Hepatocyte (in vitro differentiated cells): ENCODE measurements at places on chromosomes 1 and 21.

DNA sequence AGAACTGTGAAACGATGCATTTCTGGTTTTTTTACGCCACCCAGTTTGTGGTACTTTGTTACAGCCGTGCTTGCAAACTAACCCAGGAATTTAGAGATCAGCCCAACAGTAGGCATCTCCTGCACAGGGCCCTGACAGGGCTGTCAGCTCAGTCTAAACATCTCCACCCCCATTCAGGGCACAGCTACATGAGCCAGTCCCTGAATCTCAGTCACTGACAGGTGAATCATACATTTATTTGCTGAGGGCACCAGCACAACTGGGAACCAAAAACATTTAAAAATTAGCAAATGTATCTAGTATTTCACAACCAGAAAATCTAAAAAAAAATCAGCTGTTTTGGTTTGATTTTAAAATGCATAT, 30.7 kb downstream of the PRDX6 start:
- no peak for DNase-seq

DNA sequence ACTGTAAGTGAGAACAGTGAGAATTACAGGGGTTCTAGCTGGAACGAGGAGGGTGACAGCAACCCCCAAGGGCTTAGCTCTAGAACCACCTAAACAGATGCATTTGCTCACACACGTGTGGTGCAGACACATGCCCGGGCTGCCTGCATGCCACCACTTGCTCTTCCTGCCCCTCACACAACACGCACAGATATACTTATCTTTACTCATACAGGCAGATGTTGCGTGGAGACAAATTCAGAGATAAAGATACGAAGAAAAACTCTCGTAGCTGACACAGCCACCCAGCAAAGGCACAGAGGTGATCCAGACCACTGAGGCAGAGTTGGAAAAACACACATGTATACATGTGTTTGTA, 13.5 kb downstream of the VANGL1 start:
- DNase-seq, result no peak

DNA sequence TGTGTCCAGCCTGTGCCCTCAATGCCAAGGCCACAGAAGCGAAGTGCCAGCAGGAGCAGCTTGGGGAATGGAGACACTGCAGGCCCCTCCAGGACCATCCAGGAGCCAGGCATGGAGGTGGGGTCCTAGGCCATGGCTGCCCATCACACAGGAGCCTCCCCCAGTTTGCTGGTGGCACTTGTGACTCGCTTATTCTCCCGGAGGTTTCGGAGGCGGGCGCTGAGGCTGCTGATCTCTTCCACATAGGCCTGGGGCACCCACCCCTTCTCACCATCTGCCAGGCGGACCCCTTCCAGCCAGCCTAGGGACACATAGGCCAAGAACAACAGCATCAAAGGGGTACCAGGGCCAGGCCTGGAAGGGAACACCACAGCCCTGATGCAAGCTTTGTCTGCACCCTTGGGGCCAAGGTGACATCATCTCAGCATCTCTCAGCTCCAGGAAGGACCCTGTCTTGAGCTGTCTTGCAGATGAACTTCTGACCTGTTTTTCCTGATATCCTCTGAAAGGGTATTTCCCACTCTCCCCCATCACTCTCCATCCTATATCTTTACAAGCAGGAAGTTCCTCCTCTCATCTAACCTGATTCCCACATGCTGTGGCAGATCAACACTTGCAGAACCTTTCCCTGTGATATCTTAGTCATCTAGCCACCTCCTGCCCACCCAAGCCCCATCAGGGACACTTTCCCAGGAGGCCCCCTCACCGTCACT, 13.9 kb downstream of the ARHGEF19 start:
- no peak for DNase-seq

GRCh38 chr1:186183219-186183618, 191.8 kb downstream of the TPR start:
- no peak for DNase-seq

GRCh38 chr1:206940588-206940936, 5.7 kb downstream of the PIGR start:
- DNase-seq, result no peak

- DNase-seq, result no peak
Measured at GRCh38 chr1:19476450-19477190, 8.7 kb downstream of the CAPZB start.

DNA sequence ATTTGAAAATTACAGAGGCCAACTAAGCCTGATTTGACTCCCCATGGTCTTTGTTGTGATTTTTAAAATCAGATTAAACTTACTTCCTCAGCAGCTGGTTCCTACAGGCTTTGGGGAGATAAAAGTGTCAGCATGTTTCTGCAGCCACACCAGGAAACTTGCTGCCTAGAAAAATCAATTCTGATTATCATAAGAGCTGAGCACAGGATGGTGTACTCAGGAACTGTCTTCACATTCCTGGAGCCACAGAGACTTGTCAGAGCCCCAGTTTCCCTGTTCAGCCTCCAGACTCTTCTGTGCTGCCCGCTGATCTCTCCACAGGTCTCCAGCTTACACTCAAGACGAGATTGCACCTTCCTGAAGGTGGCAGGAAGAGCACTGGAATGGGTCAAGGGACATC, 23.9 kb downstream of the RAB3B start:
- DNase-seq, result no peak

GRCh38 chr1:27233667-27234048, 774 bp upstream of the WDTC1 start:
- DNase-seq, result no peak

GRCh38 chr1:20980051-20980450, 192.9 kb upstream of the HP1BP3 start:
- DNase-seq, result no peak

DNA sequence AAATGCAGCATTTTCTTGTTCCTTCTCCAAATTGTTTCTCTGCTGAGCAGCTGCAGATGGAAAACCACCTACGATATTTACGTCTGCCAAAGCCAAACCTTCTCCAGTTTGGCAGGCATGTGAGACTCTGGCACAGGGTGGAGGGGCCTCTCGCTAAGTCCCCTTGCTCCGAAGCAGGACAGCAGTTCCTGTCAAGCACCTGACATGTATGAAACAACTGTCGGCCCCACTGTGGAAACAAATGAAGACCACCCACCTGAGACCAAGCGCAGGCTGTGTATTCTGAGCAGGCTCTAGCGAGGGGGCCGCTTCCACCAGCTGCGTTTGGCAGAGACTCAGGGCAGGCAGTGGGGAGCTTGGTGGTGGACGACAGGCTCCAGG, 74.7 kb downstream of the RIPK4 start:
- peak; percentile 3 for DNase-seq

DNA sequence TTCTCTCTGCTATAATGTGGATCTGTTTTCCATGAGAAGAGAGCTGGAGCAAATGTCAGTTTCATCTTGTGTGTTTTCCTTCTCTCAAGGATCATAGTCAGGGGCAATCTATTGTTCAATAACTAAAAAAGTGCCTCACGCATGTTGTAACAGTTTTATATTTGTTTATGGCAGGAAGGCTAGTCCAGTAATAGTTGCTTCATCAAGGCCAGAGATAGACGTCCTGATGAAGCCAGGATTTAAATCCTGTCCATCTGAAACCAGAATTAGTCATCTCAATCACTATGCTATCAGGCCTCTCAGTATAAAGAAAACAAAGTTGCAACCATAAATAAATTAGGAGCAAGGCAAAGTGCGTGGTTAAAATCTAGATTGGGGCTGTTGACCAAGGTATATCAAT, 30.2 kb upstream of the DUSP10 start:
- DNase-seq, result no peak

GRCh38 chr1:44501047-44501890, 96.2 kb downstream of the RNF220 start:
- DNase-seq, result no peak

GRCh38 chr1:179155615-179156014, 73.7 kb downstream of the TOR3A start:
- no peak for DNase-seq

GRCh38 chr1:175572932-175573868, 170.2 kb downstream of the TNR start:
- peak; percentile 62 for DNase-seq

DNA sequence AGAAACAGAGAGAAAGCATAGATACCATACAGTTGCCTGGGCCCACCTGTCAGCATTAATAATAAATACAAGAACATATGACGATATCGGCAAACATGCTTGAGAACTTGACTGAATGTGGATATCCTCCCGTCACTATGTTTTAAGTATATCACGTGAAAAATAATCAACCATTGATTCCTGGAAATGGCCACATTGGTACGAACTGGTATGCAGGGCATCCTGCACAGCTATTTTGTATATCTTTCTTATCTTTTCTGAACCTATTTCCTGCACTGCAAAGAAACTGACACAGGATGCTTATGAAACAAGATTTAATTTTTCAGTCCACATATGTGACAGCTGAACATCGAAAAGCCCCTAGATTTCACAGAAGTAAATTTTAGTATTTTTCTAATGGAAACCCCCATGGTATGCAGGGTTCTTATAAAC, 22.8 kb upstream of the RGS1 start:
- no peak for DNase-seq

- no peak for DNase-seq
Measured at GRCh38 chr1:14064649-14065442, 364.9 kb downstream of the PRDM2 start.

GRCh38 chr21:45304945-45305344, 17.2 kb upstream of the POFUT2 start:
- no peak for DNase-seq

DNA sequence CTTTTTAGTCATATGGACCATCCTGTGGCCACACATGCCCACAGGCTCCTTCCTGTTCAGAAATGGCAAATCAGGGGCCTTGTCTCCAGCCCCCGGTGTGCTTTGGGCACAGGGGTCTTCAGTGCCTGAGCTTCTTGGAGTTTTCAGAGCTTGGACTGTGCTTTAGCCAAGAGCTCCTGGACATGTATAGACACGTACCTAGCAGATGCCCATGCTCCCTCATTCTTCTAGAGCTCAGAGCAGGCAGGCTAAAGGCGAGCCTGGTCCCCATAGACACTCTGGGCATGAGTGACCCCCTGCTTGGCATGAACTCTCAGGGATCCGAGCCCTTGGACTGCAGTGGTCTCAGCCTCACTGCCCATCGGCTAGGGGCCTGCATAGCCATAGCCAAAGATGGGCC, 106.8 kb downstream of the EPHB2 start:
- DNase-seq, result no peak

DNA sequence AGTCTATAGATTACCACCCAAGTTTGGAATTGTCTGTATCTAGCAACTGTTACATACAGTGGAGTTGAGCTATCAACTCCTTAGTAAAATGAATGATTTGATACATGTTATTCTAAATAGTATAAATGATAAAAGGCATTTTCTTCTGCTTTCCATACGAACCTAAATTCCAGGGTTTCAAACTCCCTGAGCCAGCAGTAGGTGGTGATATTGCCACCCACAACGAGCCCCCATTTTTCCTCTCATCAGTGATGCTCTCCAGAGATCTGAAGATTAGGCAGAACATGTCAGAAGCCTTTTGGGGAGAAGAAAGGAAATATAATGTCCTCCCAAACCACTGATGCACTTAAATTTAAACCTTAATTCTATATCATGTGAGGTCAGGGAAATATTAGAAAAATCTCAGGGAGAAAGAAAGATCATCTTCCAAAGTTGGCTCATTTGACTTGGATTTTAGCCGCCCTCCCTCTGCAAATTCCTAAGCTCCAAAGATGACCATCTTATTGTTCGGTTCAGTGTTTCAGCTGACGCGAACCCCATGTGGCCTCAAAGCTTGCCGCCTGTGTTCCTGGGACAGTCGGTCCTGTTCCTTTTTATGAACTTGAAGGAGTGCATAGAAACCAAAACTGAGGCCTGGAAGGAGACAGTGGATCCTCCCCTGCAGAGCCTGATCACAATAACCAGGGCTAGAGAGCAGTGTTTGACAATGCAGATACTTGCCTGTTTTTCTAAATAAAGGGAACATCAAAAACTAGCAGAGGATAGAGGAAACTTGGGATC, 2.3 kb downstream of the EVA1C start:
- DNase-seq, result peak; percentile 21

DNA sequence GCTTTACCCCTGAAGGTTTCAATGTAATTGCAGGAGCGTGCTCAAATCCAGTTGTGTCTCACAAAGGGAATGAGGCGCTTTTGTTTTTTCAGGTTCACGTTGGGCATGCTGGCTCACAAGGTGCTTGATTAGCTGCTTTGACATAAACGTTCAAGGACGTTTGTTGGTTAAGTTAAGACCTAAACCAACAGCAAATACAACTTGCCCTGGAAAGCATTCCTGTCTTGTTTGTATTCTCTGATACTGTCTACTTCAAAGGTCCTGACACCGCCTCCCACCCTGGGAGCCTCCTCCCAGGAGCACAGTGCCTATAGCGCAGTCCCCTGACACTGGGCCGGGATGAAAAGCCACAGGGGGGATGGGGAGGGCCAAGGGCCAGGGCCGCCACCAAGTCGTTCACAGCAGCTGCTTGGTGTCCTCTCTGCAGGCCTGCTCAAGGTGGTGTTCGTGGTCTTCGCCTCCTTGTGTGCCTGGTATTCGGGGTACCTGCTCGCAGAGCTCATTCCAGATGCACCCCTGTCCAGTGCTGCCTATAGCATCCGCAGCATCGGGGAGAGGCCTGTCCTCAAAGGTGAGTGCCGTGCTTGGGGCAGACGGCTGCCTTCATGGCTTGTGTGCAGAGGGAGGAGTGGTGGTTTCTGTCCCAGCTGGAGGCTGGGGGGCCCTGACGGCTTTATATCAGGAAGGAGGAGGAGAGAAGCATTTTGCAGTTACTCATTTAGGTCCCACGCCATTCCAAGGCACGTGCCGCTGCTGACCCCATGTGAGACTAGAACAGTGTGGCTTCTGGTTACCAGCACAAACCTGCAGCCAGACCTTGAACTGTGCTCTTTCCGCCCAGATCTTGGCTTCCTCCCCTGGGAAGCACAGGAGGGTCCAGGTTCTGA, 6.1 kb downstream of the FAM3B start:
- peak; percentile 69 for DNase-seq

- no peak for DNase-seq
Measured at GRCh38 chr1:9315411-9316079, 22.9 kb downstream of the SPSB1 start.

DNA sequence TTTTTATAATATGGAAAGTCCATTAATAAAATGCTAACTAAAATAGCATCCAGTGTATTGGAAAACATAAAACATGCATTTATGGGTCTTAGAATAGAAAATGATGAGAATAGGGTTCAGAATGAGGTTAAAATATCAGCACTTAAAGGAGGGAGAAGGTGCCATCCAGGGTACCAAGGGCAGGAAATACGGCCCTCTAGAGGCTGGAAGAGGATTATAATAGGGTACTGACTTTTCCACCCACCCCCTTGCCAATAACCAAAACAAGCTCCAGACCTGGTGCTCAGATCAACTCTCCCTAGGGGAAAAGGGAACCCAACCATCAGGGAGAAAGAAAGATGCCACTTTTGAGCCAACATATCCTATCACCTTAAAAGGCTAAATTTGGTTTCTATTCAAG, 26.7 kb downstream of the ASTN1 start:
- no peak for DNase-seq

DNA sequence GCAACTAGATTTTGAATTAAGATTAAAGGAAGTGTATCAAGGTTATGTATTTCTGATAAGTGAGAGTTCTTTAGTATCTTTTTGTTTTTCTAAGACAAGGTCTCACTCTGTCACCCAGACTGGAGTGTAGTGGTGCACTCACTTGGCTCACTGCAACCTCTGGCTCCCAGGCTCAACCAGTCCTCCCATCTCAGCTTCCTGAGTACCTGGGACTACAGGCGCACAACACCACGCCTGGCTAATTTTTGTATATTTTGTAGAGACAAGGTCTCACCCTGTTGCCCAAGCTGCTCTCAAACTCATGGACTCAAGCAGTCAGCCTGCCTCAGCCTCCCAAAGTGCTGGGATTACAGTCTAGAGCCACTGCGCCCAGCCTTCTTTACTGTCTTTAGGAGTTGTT, 33.7 kb downstream of the DHX9 start:
- no peak for DNase-seq
